ENCODE measurements at places on chromosomes 7 and 10. TPM values are rescaled to one million over a fixed set of nuclear protein-coding genes. Genes with fewer than 3 reads are reported as not detected.

DNA sequence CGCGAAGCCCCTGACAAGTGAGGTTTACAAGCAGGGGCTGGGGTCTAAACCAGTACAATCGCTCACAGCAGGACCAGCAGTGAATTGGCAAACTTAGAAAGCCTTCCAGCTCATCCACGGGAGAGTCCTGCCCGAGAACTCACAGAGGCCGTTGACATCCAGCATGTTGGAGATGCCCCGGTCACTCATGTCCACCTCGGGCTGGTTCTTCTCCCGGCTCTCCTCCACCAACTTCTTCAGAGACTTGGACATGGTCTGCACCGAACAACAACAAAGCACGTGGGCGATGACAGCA, 447 bp downstream of the RSU1 start:
- H3K27ac ChIP-seq: peak overlapping the region; percentile 84
- DNase-seq: no peak
- H3K4me3 ChIP-seq: peak overlapping the region; percentile 80
- H3K36me3 ChIP-seq: no peaks in the 10 kb centered on the region
- no peaks in the 10 kb centered on the region for H3K27me3 ChIP-seq

GRCh38 chr7:21367081-21367480, 60.8 kb upstream of the SP4 start:
- no peak overlapping the region for H3K4me3 ChIP-seq
- H3K27ac ChIP-seq: no peak overlapping the region
- no peak for DNase-seq
- no peaks in the 10 kb centered on the region for H3K27me3 ChIP-seq
- no peaks in the 10 kb centered on the region for H3K36me3 ChIP-seq
- peaks cover 4% of the 10 kb centered on the region for H3K4me1 ChIP-seq

DNA sequence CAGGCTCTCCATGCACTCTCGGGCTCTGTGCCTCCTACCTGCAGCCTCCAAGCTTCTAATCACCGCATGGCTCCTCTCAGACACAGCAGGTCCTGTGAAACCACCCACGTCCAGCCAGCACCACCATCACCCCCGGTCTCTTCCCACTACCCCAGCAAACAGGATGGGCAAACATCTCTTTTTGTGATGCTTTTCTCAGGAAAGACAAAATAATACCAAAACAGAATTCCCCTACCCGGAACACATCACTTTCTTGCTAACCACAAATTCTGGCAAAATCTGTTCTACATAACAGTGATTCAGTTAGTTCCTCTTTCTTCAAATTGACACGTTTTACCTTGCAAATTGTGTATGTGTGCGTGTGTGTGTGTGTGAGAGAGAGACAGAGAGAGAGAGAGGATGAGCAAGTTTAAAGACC, 6.5 kb downstream of the SNX8 start:
- no peaks in the 10 kb centered on the region for H3K27me3 ChIP-seq
- DNase-seq: no peak
- no peak overlapping the region for H3K4me3 ChIP-seq
- H3K27ac ChIP-seq: no peak overlapping the region

- H3K36me3 ChIP-seq: no peaks in the 10 kb centered on the region
- no peak overlapping the region for H3K4me3 ChIP-seq
- DNase-seq: no peak
- H3K27ac ChIP-seq: no peak overlapping the region
Observed at GRCh38 chr7:68840991-68841390, 757.3 kb upstream of the AUTS2 start.

- no peaks in the 10 kb centered on the region for H3K4me1 ChIP-seq
- no peaks in the 10 kb centered on the region for H3K36me3 ChIP-seq
- DNase-seq: no peak
- H3K27ac ChIP-seq: no peak overlapping the region
- H3K27me3 ChIP-seq: no peaks in the 10 kb centered on the region
Observed at GRCh38 chr7:91414734-91415133, 150.5 kb downstream of the FZD1 start.

NXPH1 gene
- not detected for total RNA-seq

TMEM196 gene
- total RNA-seq: not detected

WNT2 gene
- total RNA-seq: 0.16 TPM

ECHS1 gene
- 251 TPM for total RNA-seq

SLC39A12 gene
- not detected for total RNA-seq

KLLN gene
- 0.57 TPM for total RNA-seq
